Naive thymus-derived CD8-positive, alpha-beta T cell (primary cell): ENCODE measurements at places on chromosomes 1 and 21. TPM values are rescaled to one million over a fixed set of nuclear protein-coding genes. Genes with fewer than 3 reads are reported as not detected.

The BMP8A gene
- total RNA-seq = not detected

The ARHGEF16 gene
- total RNA-seq = not detected

DNA sequence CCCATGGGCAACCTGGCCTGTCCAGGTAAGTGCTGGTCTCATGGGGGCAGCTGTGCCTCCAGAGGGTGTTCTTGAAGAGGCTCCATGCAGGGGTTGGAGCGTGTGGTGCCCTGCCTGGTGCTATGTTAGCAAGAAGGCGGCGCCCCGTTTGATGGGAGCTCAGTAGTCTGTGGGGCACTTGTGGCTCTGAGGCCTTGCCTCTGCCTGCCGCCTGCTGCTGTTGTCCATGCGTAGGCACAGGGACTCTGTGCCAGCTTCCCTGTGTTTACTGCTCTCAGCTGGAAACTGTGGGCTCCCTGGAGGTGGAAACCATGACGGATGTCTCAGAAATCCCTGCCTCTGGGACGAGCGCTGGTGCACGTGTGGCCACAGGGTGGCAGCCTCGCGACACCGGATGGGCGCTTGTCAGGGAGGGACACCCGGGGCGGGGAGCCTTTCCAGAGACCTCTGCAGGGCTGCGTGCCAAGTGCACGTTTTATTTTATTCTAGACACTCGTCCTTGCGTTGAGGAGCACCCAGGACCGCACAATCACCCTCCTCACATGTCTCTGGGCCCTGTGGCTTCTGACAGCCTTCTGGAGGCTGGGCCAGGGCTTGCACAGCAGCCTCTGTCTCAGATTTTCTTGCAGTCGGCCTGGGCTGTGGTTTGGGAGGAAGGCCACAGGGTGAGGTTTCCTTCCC, 27.1 kb downstream of the SNAP47 start:
- DNase-seq = peak; percentile 82

The C1orf216 gene
- 4.6 TPM for total RNA-seq

The EDN2 gene
- total RNA-seq = not detected

DNA sequence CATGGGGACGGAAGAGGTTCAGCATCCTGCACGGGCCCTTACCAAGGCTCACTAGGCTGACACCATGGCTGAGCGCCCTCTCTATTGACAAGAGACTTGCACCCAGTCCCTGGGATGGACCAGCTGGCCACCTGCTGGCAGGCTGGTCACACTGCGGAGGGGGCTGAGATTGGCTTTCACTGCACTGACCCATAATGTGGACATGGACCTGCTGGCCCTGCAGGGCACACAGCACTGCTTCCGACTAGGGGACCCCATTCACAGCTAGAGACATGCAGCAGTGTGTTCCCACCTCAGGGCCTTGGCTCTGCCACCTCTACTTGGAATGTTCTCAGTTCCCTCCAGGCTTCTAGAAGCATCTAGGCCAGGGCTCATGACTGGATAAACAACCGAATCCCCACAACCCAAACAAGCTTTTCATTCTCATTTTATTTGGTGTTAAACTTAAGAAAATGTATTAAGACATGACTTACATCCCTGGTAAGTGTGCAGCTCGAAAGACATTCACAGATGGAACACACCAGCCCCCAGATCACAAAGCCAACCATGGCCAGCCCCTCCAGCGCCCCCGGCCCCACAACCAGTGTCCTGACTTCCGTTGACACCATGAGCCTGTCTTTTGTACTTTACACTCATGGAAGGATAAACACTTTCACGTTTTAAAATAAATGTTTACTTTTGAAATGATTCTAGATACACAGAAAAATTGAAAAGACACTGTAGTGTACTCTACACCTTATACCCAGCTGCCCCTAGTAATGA, 9.3 kb upstream of the SRARP start:
- DNase-seq = no peak

The TRNAU1AP gene
- 35.3 TPM for total RNA-seq

DNA sequence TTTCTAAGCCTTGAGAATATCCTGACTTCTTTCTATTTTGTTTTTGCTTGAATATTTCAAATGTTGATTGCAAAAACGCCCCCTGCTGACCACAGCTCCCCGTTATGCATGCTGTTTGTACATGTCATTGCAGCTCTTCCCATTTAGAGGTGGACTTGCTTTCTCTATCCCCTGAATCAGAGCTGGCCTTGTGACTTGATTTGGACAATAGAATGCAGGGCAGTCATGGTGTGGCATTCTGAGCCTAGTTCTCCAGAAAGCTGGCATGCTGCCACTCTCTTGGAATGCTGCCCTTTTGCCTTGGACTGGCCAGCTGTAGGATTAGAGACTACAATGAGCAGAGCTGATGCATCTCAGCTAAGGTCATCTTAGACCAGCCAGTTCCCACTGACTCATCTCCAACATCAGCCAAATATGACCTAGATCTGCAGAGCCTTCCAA, 1561.5 kb downstream of the MRPL39 start:
- DNase-seq = no peak

The FMO5 gene
- total RNA-seq = 0.91 TPM

DNA sequence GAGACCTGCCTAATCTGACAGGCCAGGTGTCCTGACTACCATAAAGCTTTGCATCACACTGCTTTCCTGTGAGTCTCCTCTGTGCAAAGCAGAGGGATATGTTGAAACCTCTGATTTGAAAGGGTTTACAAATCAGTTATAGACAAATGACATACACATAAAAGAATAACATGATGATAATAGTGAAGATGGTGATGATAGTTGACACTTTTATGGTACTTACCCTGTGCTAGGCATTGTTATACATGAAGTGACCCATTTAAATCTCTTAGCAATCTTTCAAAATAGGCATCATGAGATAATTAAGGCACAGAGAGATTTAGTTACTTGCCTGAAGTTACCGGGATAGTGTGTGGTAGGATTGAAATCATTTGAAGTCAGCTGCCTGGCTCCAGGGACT, 34.1 kb upstream of the PKN2 start:
- no peak for DNase-seq

The C4BPA gene
- not detected for total RNA-seq

DNA sequence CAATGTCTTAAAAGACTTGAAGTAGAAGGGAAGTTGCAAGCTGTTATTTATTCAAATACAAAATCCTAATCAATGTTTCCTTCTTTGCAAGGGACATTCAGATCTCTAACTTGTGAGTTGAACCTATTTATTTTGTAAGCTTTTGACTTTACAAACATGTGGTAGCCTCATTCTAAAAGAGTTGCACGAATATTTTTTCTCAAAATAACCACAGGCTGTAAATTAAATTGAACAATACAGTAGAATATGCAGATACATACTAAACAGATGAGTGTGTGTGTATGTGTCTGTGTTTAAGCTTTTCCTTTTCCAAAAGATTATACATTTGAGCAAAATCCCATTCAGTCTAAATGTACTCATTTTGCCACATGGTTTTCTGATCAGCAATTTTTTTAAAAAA, 4.8 kb upstream of the DYNLT5 start:
- DNase-seq = no peak

- no peak for DNase-seq
Measured at GRCh38 chr1:230986976-230987375, 8.1 kb downstream of the ARV1 start.

- DNase-seq = no peak
Measured at GRCh38 chr1:188426561-188426960, 1597.8 kb downstream of the PLA2G4A start.

DNA sequence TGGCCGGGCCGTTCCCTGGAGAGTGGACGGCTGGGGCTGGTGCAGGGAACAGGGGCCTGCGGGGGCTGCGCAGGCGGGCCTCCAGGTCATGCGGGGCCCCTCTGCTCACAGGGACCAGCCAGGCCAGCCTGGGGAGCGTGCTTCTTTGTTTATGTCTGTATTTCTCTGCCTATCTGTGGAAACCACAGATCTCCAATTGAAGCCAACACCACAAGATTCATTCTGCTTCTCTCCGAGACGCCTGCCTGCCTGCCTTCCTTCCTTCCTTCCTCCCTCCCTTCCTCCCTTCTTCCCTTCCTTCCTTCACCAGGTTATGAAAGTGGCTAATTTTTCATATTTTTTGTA, 39.9 kb upstream of the HMGN1 start:
- DNase-seq = no peak

- DNase-seq = no peak
Measured at GRCh38 chr1:157092831-157093230, 6.8 kb downstream of the ETV3L start.

DNA sequence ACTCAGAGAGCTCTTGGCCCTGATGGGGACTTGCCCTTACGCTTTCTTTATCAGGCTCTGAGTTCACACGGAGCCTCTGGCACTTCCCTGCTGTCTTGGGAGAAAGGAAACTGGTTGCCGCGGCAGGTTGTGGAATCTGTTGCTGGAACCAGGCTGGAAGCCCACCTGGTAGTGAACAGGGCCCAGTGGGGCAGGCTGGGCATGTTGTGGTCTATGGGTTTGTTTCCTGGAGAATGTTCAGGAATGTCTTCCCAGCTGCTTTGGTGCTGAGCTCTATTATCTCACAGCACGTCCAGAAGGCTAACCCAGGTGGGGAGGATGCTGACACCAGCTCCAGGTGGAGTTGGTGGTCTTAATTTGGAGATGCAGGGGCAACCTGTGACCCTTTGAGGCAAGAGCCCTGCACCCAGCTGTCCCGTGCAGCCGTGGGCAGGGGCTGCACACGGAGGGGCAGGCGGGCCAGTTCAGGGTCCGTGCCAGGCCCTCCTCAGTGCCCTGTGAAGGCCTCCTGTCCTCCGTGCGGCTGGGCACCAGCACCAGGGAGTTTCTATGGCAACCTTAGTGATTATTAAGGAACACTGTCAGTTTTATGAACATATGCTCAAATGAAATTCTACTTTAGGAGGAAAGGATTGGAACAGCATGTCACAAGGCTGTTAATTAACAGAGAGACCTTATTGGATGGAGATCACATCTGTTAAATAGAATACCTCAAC, 33.3 kb upstream of the TDRD10 start:
- no peak for DNase-seq

- DNase-seq = peak; percentile 15
Measured at GRCh38 chr1:58854576-58854975, 70.7 kb upstream of the JUN start.

GRCh38 chr1:20058531-20058930, 11.5 kb upstream of the PLA2G5 start:
- DNase-seq = no peak

The LMX1A gene
- not detected for total RNA-seq

GRCh38 chr1:231446138-231446537, 24.1 kb upstream of the EGLN1 start:
- no peak for DNase-seq

The APOBEC4 gene
- total RNA-seq = not detected

DNA sequence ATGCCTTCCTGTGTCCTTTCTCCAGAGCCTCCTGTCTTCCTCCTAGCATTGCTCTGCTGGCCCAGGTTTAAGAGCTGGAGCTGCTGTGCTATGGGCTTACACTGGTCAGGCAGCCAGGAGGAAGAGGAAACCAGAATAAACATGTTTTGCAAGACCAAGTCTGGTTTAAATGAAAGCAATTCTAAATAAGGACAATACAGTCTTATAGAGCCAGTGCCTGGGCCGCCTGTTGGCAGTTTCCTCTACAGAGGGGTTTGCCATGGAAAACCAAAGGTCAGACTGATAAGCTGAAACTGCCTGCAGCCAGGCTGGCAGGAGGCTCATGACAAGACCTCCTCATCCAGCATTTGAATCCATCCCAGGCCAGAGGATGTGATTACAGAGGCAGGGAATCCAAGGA, 92.9 kb upstream of the FGGY start:
- DNase-seq = no peak

The ODF2L gene
- 47.8 TPM for total RNA-seq

GRCh38 chr1:81982523-81982922, 181.8 kb downstream of the ADGRL2 start:
- DNase-seq = no peak

GRCh38 chr1:27435566-27436203, 43.3 kb downstream of the GPR3 start:
- DNase-seq = no peak

GRCh38 chr1:159436469-159436868, 3.1 kb upstream of the OR10J1 start:
- no peak for DNase-seq

The CCDC185 gene
- total RNA-seq = not detected

DNA sequence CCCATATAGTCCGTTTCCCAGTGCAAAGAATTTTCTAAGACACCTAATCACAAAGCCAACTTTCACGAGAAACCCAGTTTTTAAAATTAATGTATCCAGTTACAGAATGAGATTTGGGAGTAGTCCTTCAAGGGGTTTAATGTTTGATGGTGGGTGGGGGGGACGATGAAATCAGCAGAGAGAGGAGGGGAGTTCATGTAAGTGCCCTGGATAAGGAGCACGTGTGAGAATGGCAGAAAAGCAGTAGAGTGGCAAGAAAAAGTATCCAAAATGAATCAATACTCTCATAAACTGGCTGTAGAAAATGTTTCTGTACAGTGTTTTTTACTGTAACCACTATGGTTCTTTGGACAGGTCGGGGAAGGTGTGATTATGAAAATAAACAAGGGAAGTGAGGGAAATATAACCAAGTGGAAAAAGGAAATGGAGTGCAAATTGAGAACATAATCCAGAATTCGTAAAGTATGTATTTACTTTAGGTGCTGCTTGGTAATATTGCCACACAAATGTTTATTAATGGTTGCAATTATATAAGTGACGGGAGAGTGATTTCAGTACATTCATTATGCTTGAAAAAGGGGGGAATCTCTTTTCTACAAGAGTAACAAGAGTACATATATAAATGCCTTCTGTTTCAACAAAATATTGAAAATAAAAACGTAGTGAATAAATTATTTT, 118.7 kb upstream of the RRP15 start:
- no peak for DNase-seq

The LRRC39 gene
- 2.7 TPM for total RNA-seq

DNA sequence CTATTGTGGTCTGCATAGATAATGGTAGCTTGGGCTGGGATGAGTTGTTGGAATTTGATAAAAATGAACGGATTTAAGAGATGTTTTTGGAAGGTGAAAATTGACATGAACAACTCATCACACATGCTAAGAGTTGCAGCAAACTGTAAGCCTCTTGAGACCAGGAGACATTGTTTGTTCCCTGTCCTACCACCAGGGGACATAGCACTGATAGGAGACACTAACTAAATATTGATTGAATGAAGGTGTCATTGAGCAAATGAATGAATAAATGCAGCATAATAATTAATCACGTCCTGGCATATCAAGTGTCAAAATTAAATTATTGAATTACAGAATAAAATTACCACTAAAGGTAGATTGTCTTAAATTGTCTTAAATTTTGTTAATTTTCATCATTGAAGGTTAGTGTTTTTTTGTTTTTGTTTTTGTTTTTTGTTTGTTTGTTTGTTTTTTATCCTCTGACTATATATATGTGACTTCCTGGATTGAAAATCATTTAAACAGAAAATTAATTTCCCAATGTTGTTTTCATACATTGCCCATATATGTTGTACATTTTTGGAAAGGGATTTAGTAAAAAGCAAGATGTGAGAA, 285.3 kb upstream of the C1orf105 start:
- no peak for DNase-seq

The UBASH3A gene
- total RNA-seq = 91.6 TPM

The HSD11B1 gene
- not detected for total RNA-seq
